Neural crest cell (in vitro differentiated cells): ENCODE measurements at places on chromosomes 11 and 22. TPM values are rescaled to one million over a fixed set of nuclear protein-coding genes. Genes with fewer than 3 reads are reported as not detected.

The SLC22A8 gene
- total RNA-seq, result not detected in 2 replicates

The TEX54 gene
- not detected in 2 replicates for total RNA-seq

The KDM4E gene
- not detected in 2 replicates for total RNA-seq

The UCP2 gene
- total RNA-seq, result 66.4 and 71.4 TPM in 2 replicates

The MYBPC3 gene
- not detected in 2 replicates for total RNA-seq

The OR56A1 gene
- total RNA-seq, result 0.14 and 0.16 TPM in 2 replicates

The SNX32 gene
- total RNA-seq, result 1.9 and 2.4 TPM in 2 replicates

The RTN4RL2 gene
- total RNA-seq, result 2.4 and 3.4 TPM in 2 replicates

The MAP6 gene
- 52.7 and 57.7 TPM in 2 replicates for total RNA-seq

The OR2AG2 gene
- total RNA-seq, result 0.25 and 0.54 TPM in 2 replicates

The CDC42BPG gene
- 3.0 and 3.5 TPM in 2 replicates for total RNA-seq

The SCN3B gene
- total RNA-seq, result 3.6 and 3.8 TPM in 2 replicates

The NKAPD1 gene
- 33.1 and 34.4 TPM in 2 replicates for total RNA-seq
